DMS153 (cell line): ENCODE measurements at places on chromosomes 3 and 15.
A peak's percentile ranks its signal among the peaks of the same experiment; 100 is the strongest.

- DNase-seq = no peak
Measured at GRCh38 chr3:196272826-196273225, 14.7 kb downstream of the PCYT1A start.

DNA sequence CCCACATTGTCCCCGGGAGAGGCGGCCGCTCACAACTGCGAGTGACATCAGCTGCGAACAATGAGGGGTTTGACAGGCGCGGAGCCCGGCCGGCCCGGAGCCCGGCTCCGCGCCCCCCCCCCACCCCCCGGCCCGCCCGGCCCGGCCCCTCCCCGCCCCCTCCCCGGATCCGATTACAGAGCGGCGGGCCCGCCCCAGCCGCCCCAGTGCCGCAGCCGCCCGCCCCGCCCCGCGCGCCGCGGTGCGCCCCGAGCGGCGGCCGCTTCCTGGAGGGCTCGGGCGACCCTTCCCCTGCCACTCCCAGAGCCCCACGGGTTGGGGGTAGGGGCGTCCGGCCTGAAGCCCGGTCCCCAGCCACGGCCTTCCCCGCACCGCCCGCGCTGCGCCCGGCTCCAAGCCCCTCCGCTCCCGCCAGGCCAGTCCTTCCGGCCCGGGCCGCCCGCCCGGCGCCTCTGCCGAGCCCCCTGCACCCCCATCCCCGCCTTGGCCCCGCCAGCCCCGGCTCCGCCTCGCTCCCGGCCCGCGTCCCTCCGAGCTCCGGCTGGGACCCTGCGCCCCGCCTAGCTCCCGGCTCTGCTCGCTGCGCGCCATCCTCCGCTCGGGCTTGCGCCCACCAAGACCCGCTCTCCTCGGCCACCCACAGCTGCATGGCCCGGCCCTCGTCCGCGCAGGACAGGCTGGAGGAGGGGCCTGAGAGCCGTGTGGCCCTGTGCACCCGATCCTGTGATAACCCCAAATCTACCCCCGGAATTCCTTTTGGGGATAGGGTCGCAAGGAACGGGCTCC lies at the start of gene PCBP4:
TSS of gene PCBP4 (minus strand) at position 71 of the 786 bp plus-strand sequence. CDS start 6,214 bp downstream, outside the sequence.
- no peak for DNase-seq

DNA sequence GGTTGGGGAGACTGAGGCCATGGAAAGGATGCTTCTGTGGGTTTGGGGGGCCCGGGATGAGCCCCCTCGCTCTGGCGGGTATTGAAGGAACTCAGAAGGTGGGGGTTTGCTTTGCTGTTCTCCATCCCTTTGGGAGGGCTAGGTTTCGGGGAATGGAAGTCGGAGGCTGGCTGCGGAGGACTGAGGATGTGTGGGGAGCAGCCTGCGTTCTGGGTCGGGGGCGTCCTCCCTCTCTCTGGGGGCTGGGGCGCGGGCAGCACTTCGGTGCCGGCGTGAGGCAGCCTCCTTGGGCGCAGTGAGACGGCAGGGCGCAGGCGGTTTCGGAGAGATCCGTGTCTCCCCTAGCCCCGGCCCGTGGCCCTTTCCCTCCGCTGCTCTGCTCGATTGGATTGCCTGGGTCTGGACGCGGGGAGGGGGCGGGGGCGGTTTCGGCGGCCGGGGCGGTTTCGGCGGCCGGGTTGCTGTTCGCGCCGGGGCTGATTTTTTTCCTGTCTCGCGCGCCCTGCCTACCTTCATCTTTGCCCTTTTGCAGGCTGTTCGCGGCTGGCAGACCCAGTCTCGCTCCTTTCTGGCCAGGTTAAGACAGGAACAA lies 1.4 kb downstream of the PTPRG start:
- DNase-seq = no peak

GRCh38 chr3:100761211-100761942 lies 52.1 kb downstream of the TFG start:
- DNase-seq = no peak

DNA sequence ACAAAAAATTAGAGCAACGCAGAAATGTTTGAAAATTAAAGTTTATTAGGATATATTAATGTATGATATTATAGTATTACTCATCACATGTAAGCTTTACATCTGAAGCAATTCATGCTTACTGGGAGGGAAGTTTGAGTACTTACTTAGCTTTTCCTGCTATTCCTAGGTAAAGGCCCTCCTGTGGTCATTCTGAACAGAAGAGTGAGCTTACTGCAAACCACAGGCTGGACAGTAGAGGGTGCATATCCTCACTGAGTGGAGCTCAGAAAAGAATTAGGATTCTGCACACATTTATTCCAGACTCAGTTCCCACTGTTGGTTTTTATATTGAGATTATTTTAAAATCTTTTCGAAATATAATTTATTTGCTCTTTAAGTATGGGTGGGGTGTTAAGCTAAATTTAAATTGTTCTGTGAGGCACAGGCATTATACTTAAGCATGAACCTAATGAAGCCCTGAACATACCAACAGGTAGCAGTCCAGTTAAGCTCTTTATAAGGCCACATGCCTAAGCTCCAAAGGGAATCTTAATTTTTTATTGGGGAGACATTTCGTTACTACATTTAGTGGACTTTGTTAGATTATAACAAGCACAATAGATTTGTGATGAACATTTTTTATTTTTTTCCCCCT lies 10.2 kb downstream of the MRPS22 start:
- peak; percentile 23 for DNase-seq

DNA sequence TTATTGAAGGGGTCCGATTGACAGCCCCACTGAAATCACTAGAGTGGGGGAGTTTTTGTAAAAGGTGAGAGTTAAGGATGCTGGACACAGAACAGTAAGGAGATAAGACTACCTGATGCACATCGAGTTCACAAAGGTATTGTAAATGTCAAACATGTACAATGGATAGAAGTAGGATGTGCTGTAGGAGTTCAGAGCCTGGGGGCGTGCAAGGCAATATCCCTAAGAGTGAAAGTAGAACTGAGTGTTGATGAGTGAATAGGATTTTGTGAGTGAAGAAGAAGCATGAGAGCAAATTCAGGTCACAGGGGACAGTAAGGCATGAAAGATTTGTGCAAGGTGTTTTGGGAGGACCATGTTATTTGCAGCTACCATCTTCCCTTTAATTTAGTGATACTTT lies 21.5 kb downstream of the DOCK3 start:
- no peak for DNase-seq

- peak; percentile 5 for DNase-seq
Measured at GRCh38 chr15:80455668-80456442, 51.7 kb downstream of the ARNT2 start.

- DNase-seq = peak; percentile 1
Measured at GRCh38 chr3:30231277-30232141, 374.9 kb upstream of the TGFBR2 start.

- DNase-seq = no peak
Measured at GRCh38 chr15:45732662-45733061, 97.8 kb downstream of the SQOR start.

DNA sequence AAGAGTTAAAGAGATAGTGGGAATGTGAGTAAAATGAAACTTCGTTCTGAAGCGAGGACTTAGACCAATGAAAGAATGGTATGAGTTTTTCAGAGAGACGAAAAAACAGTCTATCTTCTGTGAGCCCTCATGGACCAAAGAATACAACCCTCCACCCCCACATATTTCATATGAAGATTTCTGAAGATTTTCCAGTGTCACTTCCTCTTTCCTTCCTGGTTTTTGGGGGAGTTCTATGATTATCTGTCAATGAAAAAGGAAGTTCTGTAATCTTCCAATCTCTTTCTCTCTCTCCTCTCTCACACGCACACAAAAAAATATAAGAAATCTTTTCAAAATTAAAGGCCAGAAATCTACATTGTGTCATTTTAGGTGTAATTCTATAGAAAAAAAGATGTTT lies 27.7 kb downstream of the CMSS1 start:
- DNase-seq = no peak

DNA sequence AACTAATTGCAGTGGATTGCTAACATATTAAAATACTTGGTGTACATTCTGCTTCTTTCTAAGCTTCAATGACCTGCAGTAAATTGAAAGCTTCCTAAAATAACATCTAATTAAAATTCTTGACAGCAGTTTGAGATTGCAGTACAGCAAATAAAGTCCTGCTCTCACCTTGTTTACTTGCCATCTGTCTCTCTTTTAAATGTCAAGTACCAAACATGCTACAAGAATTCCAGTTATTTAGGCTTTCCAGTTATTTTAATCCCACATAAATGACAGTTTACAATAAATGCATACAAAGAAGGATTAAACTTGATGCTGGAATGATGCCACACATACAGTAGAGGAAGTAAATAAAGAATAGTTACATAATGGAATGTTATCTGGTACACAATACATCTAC lies 33.2 kb downstream of the CBLB start:
- peak; percentile 36 for DNase-seq

DNA sequence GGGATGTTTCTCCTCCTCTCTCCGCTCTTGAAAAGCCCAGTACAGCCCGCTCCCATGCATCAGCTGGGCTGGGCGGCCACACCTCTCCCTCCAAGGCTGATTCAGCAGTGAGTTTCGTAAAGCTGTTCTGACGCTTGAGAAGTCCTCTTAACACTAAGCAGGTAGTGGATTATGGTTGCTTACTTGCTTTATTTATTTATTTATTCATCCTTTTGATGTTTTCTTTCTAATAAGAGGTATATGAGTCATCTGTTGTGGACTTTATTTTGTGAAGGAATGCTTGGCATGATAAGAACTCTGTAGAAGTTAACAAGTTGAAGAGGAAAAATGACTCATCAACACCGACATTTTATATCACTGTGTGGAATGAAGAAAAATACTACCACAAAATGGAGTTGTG lies 285.0 kb downstream of the SQOR start:
- no peak for DNase-seq
